ENCODE measurements at places on chromosomes 2 and 18.

GRCh38 chr18:28504066-28504465 lies 327.1 kb upstream of the CDH2 start:
- DNase-seq = no peak

DNA sequence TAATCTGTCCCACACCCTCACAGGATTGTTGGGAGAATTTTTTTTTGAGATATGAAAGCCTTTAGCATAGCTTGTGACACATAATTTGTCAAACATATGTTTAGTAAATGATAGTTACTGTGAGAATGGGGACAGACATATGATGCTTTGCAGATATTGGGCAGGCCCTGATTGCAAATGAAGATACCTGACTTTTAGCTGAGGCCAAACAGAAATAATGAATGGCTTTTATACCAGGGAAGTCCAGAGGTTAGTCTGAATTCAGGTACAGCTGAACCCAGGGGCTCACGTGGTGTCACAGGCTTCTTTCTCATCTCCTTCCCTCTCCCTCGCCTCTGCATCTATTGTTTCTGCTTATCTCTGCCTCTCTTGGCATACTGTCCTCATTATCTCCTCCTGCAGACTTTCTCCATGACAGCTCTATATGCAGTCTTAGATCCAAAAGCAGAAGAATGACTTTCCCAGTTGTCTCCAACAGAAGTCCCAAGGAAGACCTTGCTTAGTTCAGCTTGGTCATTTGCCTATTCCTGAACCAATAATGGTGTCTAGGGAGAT lies 4.9 kb upstream of the WNT10A start:
- DNase-seq = no peak

GRCh38 chr2:85706599-85707296 lies 12.6 kb downstream of the GNLY start:
- no peak for DNase-seq

DNA sequence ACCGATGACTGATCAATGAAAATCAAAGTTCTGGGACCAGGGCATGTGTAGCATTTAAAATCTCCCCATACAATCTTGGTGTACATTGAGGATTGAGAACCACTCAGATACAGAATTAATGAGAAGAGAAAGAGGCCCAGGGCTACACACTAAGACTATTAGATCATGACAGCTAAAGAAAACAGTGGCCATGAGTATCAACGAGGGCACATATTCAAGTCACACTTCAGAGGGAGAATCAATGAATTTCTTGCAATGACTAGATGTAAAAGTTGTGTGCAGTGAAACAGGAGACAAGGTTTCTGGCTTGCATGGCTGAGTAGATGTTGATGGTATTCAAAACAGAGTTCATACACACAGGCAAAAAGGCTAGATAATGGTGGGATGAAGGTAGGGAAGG lies 29.1 kb downstream of the METTL8 start:
- no peak for DNase-seq

DNA sequence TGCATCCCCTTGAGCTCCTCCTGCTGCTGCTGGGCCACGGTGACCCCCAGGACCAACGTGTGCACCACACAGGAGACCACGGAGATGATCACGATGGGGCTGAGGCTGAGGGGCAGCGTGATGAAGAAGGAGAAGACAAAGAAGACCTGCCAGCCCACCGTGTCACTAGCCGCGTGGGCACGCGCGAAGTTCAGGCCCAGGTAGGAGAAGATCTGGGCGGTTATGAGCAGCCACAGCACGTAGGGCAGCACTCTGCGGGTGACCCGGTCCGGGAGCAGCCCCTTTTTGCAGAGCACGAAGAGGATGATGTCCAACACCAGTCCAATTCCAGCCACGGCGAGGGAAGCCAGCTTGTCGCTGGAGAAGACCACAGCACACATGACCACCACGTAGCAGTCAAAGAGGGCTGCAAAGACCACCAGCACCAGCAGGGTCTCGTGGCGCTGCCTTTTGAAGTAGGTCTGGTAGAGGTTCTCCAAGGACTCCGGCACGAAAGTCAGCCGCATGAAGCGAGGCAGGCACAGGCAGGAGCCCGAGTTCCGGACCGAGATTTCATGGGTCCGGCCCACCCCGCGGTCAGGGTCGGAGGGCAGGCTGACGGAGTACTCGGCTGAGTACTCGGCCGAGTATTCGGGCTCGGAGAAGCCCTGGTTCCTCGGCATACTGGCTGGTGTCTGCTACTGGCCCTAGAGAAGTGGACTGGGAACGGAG lies 1.6 kb downstream of the ADCY3 start:
- peak; percentile 75 for DNase-seq

DNA sequence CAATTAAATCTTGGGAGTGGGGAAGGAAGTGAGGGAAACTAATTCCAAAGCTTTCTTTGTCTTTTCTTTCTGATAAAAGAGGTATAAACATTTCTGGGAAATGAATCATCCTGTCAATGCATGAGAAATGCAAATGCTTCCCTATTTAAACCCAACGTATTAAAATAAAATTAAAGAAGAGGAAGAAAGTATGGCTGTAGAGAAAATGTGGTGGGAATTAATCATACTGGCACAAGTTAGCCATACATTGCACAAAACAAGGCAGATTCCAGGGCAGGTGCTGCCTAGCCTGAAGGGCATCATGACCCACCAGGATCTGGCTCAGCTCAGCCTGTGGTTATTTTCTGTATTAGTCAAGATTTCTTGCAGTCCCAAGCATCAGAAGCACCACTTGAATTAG lies 338.0 kb downstream of the NYAP2 start:
- DNase-seq = no peak

GRCh38 chr2:21422050-21422449 lies 298.3 kb downstream of the TDRD15 start:
- peak; percentile 54 for DNase-seq

DNA sequence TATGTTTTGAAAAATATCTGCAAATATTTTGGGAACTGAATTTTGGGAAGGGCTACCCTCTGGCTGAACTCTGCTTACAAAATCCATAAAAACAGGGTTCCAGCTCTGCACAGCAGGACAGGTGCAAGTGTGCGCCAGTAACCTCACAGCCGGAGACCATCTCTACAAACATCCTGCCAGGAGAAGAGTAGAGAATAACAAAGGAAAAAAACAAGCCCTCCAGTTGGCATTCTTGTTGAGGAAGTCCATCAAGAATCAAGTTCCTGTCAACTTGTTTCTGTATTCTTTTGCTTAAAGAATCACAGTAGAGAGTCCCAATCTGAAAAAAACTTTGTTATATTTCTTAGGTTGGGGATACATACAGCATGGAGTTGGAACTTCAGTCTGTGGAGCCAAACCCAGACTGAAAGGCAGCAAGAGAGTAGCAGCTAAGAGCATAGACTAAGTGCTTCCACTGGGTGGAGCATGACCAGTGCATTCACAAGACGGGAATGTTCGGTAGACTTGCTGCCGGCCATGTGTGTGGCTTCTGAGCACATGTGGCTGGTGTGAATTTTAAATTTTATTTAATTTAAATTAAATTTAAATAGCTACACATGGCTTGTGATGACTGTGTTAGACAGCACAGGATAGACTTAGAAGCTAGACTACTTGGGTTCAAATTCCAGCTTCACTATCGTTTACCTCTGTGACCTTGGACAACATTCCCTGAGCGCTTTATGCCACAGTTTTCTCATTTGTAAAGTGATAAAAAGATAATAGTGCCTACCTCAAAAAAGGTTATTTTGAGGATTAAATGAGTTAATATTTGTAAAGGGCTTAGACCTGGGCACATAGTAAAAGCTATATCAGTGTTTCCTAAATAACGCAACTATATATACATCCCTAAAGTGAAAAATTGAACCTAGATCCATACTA lies 41.9 kb downstream of the SPTBN1 start:
- no peak for DNase-seq

GRCh38 chr2:28628506-28628905 lies 123.1 kb upstream of the PPP1CB start:
- DNase-seq = no peak

- no peak for DNase-seq
Measured at GRCh38 chr2:40030456-40030975, 251.5 kb upstream of the THUMPD2 start.

- DNase-seq = no peak
Measured at GRCh38 chr2:170930131-170930990, 1.3 kb downstream of the GORASP2 start.

GRCh38 chr2:190418727-190419126 lies 10.6 kb downstream of the MFSD6 start:
- no peak for DNase-seq

DNA sequence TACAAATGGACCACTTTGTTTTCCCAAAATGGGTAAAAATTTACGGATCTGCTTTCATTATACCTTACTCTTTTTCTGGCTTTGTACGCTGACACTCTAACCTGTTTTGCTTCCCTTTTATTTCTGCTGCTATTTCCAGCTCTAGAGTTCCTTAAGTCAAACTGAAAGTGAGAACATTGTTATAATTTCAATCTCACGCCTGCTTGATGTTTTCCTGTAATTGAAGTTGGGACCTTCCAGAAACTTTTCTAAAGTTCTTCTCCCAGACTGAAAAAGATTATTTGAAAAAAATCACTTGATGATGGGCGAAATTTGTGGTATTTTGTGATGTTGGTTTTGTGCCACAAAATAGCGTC lies 1.8 kb downstream of the GLS start:
- DNase-seq = no peak

GRCh38 chr2:46942891-46943626 lies 27.5 kb upstream of the MCFD2 start:
- no peak for DNase-seq

- peak; percentile 66 for DNase-seq
Measured at GRCh38 chr2:120441744-120442471, 96.0 kb downstream of the INHBB start.

DNA sequence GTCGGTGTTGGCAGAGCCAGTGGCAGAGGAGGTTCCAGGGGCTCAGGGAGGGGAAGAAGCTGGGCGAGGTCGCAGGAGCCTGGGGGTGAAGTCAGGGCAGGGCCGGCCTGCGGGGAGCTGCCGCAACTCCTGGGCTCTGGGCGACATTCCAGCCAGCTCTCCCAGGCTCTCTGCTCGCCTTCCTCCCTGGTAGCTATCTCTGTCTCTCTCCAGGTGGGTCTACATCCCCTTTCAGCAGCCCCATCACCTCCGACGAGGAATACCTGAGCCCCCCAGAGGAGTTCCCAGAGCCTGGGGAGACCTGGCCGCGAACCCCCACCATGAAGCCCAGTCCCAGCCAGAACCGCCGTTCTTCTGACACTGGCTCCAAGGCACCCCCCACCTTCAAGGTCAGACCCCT lies 27.0 kb downstream of the SPEG start:
- DNase-seq = no peak

DNA sequence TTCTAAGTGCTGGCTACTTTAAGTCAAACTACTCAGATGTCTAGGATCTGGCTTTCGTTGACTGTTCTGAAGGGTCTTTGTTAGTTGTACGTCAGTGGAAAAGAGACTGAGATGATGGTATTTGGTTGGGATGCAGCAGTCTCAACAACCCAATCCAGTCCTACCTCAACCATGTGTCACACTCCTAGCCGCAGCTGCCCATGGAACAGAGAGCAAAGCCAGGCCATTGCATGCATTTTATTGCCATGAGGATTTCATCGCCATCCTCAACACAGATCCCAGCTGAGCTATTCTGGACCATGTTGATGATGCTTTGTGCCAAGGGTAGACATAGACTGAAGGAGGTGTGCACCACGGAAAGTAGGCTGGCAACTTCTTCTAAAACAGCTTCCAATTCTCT lies 97.3 kb upstream of the STK39 start:
- DNase-seq = no peak

- DNase-seq = no peak
Measured at GRCh38 chr18:8696749-8697211, 8.6 kb upstream of the MTCL1 start.

- no peak for DNase-seq
Measured at GRCh38 chr2:11290211-11290610, 54.2 kb downstream of the ROCK2 start.

- peak; percentile 20 for DNase-seq
Measured at GRCh38 chr2:135227386-135227785, 175.3 kb downstream of the RAB3GAP1 start.

DNA sequence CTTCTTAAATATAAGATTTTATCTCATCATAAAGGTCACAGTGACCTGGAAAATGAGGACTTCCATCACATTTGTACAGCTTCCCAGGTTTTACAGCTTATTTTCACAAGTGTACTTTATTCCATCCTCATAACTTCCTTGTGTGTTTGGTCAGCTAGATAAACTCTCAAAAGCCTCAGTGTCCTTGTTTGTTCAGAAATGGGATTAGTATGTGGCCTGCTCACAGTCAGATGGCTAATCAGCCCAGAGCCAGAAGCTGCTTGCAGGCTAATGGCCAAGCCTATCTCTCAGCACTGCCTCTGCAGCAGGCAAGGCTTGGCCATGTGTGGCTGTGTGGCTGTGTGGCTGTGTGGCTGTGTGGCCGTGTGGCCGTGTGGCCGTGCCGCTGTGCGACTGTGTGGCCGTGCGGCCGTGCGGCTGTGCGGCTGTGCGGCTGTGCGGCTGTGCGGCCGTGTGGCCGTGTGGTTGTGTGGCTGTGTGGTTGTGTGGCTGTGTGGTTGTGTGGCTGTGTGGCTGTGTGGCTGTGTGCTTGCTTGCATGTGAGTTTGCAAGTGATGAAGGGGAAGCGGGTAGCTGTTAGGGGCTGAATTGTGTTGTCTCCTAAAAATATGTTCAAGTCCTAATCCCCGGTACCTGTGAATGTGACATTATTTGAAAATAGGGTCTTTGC lies 233.0 kb upstream of the TNP1 start:
- no peak for DNase-seq

GRCh38 chr2:192311701-192312460 lies 117.1 kb upstream of the TMEFF2 start:
- DNase-seq = no peak

GRCh38 chr2:183057333-183057985 lies 19.2 kb upstream of the NCKAP1 start:
- no peak for DNase-seq

GRCh38 chr2:551621-552020 lies 125.6 kb downstream of the TMEM18 start:
- DNase-seq = no peak

GRCh38 chr18:77201506-77201905 lies 48.1 kb upstream of the GALR1 start:
- DNase-seq = no peak

- peak; percentile 92 for DNase-seq
Measured at GRCh38 chr2:235779444-235779896, 285.6 kb downstream of the AGAP1 start.
